Stimulated activated CD4-positive, alpha-beta T cell treated with anti-CD3 and anti-CD28 coated beads, Interleukin-2, amount 100 ng/mL, for 24 hours (primary cell): ENCODE measurements at places on chromosomes 3 and 15.

GRCh38 chr3:160754371-160754854 is 1.6 kb upstream of the PPM1L start:
- no peak for DNase-seq

DNA sequence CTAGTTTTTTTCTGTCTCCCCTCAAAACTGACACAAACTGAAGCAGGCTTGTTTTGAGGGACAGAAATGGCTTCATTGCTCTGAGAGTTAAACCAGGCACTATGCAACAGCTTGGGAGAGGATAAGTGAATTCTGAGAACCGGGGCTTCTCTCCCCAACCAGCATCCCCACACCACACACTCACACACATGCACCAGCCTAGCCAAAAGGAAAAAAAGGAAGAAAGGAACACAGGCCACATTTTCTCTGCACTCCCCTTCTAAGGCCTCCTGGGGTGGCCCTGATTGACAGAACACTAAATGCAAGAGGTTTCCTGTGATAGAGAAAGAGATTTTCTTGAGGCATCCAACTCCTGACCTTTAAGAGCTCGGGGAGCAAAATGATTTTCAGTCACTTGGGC is 177.5 kb downstream of the TLE3 start:
- no peak for DNase-seq

DNA sequence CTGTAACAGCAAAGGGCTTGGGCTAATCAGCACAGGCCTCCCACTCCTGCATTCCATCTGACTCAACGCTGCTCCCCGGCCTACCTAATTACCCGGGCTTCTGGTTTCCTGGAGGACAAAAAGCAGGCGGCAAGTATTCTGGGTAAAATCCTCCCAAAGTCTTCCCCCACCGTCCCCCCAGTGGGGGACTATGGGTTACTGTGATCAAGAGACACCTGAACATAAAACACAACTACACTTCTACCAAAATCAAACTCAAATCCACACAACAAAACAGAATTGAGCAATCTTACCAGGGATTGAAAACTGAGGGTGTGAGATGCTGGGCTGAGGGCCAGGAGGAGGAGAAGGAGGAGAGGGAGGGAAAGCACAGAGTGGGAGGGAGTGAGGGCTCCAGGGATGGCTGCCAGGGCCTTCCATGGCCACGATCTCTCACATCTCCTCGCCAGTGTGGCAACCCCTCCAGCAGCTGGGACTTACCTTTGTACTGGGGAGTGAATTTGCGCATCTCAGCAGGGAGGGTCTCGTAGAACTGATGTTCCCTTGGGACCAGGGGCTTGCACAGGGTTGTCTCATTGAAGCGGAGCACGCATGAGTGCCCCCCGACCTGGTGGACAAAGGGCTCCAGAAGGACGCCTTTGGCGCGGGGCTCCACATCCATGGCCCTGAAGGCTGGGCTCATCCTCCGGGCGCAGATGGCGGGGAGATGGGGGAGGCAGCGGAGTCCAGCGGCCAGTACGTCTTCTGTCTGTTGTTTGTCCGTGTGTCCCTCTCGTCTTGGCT is 9.1 kb upstream of the NCKIPSD start:
- no peak for DNase-seq

DNA sequence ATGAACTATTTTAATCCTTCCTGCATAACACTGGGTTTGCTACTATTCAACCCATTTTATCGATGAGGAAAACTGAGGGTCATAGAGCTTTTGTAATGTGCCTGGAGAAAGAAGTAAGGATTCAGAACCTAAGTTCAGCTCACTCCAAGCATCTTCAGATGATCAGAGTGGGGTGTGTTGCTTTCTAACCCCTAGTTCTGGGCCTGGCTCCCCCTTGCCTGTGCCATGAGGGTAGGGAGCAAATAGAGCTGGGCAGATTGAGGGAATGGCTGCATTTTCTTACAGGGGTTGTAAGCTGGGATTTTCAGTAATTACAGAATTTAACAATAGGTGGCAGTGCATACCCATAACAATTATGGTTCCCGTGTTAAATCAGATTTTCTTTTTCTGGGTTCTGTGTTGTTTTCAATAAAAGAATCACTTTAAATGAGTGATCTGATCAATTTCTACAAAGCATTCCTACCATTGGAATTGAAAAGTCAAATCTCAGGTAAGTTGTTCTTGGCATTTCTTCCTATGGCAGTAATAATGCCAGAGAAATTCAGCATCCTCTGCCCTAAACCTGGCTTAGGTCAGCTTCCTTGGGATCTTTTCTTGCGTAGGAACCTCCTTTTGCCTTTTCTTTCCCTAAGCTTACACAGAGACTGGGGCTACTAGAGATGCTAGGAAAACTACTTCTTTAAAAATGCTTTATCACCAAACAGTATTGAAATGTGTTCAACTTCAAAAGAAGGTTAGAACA is 103.8 kb upstream of the IL12A start:
- DNase-seq, result no peak

DNA sequence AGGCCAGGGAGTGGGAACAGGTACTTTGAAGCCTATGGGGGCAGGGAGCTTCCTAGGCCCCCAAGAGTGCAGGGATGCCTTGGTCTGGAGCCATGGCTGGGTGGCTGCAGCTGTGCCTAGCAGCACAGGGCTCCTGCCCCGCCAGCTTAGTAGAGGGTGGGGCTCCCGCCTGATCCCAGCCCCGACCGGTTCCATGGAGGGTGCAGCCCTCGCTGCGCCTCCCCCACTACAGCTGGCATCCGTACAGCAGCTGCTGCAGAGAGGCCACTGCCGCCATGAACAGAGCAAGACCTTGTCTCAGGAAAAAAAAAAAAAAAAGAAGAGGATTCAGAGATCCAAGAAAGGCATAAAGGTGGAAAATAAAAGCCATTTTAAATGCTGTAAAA is 277.2 kb downstream of the UBE2E2 start:
- DNase-seq, result no peak

DNA sequence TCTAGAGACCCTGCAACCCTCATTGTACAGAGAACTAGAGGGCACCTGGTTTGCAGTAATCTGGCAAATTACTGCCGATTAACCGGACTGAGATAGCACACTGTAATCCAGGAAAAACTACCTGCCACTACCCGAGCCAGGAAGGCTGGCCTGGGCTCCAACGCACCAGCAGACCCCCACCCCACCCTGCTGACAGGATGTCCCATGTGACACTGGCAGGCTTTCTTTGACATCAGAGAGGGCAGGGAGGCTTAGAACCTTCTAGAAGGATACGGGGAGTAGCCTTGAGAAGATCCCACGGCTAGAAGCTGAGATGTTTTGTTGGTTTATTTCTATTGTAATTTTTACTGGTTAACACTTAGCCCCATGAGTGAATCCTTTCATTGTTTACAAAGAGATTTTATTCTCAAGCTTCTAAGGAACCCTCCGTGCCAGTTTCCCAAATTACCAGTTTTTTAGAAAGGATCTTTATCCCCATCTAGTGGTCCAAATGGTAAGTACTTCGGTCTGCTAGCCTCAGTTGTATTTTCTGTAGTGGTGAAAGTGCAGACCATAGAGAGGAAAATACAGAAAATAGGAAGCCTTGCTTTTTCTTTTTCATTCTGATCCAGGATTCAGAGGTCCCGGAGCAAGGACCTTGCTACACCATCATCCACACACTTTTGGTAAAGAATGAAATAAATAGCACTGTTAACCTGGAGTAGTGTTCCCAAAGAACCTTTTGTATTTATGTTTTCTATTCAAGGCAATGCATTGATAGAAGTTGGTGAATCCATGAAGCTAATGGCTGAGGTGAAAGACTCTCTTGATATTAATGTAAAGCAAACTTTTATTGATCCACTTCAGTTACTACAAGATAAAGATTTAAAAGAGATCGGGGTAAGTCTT is 81.9 kb upstream of the ADAMTSL3 start:
- no peak for DNase-seq

DNA sequence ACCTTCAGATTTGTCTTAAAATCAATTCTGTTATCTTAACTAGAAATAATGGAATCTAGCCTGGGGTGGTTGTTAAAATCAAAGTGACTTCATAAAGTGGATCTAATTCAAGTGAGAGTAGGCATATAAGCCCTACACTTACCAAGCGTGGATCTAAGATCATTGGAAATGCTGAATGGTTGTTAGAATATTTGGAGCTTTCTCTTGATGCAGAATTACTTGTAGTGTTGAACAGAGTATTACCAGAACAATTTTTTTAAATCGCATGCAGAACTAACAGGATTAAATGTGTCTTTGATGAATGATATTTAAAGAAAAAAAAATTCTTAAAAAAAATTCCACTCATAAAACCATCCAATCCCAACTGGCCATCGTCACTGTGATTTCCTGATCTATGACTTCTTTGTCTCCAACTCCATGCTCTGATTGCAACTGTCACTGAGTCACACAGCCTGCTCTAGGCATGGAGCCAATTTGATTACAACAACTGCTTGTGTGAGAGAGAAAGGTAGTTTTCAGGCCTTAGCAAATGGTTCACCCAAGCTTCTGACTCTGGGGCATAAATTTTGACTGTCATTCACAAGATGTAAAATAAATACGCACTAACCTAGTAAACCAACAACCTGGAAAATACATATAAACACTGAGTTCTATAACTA is 25.9 kb upstream of the SPRED1 start:
- DNase-seq, result no peak

DNA sequence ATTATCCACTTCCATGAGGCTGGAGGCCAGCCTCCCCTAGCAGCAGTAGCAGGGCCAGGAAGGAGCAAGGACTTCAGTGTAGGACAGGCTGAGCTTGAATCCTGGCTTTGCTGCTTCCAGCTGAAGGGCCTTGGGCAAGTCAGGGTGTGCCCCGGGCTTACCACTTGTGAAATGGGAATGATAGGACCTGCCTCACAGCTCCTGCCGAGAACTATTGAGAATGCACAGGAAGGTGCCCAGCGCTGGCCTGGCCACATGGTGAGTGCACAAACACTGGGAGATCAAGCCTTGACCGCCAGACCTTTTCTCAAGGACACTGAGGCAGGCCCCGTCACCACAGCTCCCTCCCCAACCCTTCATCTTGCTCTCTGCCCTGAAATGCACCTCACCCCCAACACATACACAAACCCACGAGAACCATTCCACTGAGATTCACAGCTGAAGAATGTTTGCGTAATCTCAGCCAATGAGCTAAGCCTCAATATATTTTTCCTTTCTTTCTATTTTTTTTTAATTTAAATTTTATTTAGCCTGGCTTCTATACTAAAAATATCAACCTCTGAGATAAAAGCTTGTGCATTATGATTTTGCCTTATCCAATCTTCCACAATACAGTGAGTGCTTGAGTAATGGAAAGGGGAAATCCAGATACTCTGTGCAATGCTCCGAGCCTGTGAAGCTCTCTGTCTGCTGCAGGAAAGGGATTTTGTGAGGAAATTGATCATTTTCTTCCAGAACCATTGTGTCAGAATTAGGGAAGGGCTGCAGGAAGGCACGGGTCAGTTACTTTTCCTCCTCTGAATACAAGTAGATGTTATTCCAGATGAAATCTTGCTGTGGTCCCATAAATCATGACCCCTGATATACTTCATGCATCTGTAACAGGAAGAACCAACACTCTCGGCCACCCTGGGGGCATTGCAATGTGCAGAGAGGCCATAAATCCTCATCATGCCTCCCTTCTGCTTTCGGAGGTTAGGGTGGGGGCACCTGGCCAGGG is 193.9 kb downstream of the TLE3 start:
- no peak for DNase-seq

GRCh38 chr3:127745656-127746399 is 73.1 kb downstream of the ABTB1 start:
- no peak for DNase-seq

GRCh38 chr15:91099616-91099994 is 452 bp upstream of the SV2B start:
- DNase-seq, result peak; percentile 51

- DNase-seq, result peak; percentile 42
These were observed 123.7 kb downstream of the RBPMS2 start for GRCh38 chr15:64651601-64652191.

DNA sequence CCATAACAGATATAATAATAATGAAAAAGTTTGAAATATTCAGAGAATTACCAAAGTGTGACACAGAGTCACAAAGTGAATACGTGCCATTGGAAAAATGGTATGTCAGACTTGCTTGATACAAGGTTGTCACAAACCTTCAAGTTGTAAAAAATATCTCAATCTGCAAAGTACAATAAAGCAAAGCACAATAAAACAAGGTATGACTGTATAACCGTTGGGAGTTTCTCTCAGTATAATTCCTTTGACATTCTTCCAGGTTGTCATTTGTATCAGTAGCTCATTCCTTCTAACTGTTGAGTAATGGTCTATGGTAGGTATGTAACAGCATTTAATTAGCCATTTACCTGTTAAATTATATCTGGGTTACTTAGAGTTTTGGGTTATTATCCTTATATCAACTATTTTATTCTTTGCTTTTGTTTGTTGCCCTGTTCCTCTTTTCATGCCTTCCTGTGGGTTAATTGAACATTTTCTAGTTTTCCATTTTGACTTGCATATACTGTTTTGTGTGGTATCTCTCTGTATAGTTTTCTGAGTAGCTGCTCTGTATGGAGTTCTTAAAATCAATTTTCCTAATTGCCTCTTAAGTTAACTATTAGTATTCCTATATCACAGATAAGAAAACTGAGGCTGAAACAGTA is 112.5 kb downstream of the SUCNR1 start:
- no peak for DNase-seq

GRCh38 chr3:127784283-127784682 is 38.0 kb downstream of the MGLL start:
- DNase-seq, result no peak

- DNase-seq, result no peak
These were observed 17.9 kb upstream of the RPUSD3 start for GRCh38 chr3:9861626-9862130.

- DNase-seq, result no peak
These were observed 433.3 kb downstream of the RAP2B start for GRCh38 chr3:153595186-153595815.

DNA sequence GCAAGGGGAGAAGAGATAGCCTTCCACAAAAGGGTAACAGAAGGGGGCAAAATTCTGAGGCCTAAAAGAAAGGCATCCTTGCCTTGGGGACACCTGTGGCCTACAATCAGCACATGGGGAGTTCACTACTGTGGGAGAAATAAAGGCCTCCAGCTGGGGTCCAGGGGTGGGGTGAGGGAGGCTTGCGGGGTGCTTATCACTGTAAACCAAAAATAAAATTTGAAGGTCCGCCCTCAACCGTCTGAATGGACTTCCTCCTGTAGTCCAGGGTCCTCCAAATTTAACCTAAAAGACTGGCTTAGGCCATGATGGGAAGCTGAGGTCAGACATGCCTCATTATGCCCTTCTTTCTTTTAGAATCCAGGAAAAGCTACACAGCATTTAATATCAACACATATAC is 2.1 kb upstream of the POLR2M start:
- no peak for DNase-seq

- DNase-seq, result no peak
These were observed 27.0 kb upstream of the DENND4A start for GRCh38 chr15:65818927-65819562.
